ENCODE measurements at places on chromosomes 1 and 21. TPM values are rescaled to one million over a fixed set of nuclear protein-coding genes. Genes with fewer than 3 reads are reported as not detected.

HHAT gene
- 0.82 TPM for total RNA-seq

C1orf185 gene
- total RNA-seq: not detected

CASQ1 gene
- not detected for total RNA-seq

SERPINC1 gene
- total RNA-seq: not detected

LCE1F gene
- total RNA-seq: not detected

LAMC2 gene
- 0.21 TPM for total RNA-seq

CSRP1 gene
- total RNA-seq: 49.2 TPM

TRPM2 gene
- 1.7 TPM for total RNA-seq

BRDT gene
- total RNA-seq: not detected
